Right kidney (tissue), 9 donors: ENCODE measurements at places on chromosomes 3 and 15.

- DNase-seq = no peak
Observed at GRCh38 chr3:152870027-152870426, 35.1 kb downstream of the P2RY1 start.

GRCh38 chr3:194959217-194959616 is 273.5 kb downstream of the FAM43A start:
- DNase-seq = no peak

DNA sequence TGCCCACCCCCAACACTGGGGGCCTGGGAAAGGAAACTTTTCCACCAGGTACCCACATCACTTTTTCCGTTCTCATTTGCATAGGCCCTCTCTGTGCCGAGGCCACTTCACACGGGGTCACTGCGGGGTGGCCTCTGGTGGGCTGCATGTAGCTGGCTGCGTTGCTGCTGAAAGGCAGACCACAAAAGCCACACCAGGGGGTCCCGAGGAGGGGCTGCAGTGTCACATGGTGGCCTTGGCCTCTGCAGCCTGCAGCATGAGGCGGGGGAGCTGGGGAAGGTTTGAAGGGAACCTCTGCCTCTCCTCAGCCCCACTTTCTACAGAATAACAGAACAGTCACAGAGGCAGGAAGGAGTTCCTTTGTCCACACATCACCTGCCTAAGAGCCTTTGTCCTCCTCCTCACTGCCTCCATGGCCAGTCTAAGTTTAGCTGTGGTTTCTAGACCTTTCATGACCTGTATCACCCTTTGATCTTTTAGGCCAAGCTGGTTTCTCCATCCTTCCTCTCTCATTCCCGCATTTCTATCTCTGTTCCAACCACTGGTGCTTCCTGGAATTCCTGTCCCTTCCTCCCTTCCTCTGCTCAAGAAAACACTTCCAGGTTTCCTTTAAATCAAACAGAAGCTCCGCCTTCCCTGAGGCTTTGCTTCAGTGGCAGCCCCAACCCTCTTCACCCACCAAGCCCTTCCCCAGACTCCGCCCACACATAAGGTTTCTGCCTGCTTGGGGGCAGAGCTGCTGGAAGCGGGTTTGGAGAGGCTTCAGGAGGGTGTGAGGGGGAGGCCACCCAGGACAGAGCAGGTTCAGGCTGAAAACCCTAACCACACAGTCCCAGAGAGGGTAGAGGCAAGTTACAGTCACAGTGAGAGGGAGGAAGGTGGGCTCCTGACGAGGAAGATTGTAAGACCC is 150.7 kb upstream of the TLE3 start:
- no peak for DNase-seq

DNA sequence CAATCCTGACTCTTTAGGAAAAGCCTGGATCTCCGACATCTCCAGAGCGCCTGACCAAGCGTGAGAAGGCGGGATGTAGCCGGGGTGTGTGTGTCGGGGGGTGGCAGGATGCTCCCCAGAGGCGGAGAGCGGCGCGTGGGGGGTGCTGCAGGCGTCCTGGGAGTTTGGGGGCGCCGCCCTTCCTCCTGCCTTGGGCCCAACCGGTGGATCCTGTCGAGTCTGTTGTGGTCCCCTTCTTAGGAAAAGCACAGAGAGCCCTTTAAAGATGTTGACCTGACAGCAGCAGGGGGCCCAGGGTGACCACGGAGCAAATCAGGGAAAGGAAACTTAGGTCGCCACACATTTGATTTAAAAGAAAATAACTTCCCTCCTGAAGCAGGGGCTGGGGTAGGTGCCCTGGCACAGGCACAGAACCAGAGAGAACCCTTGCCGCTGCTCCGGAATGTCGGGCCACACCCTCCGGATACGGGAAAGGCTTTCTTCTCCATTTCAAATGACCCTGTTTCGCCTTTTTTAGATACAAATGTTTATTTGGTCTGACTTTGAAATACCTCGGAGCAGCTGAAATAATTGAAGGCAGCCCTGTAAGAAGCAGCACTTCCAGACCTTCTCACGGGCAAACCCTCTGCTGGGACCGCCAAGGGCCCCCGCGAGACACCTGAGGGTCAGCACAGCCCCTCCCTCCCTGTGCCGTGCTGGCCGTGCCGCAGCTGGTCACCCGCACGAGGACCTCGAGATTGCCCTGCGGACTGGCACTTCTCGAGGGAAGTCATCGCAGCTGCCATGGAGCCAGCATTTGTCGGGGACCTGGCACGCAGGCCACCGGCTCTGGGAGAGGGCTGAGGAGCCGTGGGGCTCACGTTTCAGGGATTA is 102.9 kb upstream of the KLF13 start:
- DNase-seq = no peak

DNA sequence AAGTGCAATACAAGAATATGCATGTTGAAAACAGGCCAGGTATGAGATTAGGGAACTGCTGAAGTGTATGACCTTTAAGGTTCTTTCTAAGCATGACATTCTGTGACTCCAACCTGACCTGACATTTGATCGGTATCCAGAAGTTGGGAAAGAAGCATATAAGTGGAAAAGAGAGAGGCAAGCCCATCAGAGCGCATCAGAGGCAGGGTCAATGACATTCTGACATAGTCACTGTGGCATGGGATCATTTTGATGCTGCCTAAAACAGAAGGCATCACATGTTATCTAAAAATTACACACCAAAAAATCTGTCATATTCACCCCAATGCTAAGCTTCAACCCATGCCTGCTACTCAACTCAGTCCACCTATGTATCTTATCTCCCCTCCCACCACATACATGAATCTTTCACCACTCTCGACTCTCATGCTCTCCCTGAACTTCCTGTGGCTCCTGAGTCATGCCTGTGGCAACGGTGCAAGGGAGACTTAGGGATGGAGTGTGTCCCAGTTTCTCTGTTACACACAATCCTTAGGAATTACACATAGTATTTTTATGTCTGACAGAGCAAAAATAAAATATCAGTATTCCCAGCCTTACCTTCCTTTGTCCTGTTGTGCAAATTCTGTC is 20.5 kb upstream of the LRRN1 start:
- DNase-seq = no peak

- DNase-seq = no peak
Observed at GRCh38 chr3:50418850-50419249, 59.5 kb upstream of the TMEM115 start.

DNA sequence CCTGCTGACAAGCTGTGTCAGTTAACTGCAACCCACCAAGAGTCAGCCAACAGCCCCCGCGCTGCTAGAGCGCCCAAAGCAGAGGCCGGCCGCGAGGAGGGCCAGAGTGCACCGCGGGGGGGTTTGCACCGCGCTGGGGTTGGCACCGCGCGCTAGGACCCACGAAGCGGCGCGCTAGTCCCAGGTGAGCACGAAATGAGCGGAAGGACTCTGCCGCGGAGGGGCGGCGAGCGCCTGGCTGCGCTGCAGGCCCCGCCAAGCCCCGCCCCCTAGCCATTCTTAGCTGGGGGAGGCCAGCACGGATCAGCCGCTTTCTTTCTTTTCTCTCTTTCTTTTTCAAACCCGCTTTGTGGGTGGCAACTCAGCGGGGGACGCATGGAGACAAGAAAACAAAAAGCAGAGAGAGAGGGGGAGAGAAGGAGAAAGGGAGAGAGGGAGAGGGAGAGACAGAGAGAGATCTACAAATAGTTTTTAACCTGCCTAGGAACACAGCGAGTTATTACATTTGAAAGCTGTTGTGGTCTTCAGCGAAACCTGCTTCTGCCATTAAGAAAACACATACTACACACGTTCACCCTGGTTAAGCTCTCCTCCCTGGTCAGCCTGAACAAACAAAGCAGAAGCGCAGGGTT is 6.9 kb upstream of the FOXB1 start:
- DNase-seq = peak; percentile 79

- no peak for DNase-seq
Observed at GRCh38 chr15:61712129-61712759, 348.0 kb downstream of the VPS13C start.

DNA sequence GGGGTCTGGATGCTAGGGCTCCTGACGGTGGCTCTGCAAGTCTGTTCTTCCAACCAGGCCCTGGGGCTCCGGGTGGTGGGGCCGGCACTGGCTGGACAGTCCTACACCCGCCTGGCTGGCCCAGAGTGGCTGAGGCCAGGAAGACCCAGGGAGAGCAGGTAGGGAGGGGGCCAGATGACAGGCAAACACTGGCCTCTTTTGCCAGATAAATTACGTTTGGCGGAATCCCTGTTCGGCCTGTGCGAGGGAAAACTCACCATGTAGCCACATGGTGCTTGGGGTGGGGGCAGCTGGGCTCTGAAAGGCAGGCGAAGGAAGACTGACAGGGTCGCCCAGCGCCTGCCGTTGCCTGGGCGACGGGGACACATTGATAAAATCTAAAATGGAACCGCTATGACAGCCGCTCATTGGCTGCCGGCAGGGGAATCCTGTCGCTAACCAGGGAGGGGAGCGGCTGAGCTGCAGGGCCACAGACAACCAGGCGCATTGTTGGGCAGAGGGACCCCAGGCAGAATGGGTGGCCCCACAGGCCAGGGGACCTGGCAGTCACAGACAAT is 30.4 kb downstream of the IQSEC1 start:
- DNase-seq = no peak

- DNase-seq = no peak
Observed at GRCh38 chr3:173465112-173465511, 67.6 kb downstream of the NLGN1 start.

DNA sequence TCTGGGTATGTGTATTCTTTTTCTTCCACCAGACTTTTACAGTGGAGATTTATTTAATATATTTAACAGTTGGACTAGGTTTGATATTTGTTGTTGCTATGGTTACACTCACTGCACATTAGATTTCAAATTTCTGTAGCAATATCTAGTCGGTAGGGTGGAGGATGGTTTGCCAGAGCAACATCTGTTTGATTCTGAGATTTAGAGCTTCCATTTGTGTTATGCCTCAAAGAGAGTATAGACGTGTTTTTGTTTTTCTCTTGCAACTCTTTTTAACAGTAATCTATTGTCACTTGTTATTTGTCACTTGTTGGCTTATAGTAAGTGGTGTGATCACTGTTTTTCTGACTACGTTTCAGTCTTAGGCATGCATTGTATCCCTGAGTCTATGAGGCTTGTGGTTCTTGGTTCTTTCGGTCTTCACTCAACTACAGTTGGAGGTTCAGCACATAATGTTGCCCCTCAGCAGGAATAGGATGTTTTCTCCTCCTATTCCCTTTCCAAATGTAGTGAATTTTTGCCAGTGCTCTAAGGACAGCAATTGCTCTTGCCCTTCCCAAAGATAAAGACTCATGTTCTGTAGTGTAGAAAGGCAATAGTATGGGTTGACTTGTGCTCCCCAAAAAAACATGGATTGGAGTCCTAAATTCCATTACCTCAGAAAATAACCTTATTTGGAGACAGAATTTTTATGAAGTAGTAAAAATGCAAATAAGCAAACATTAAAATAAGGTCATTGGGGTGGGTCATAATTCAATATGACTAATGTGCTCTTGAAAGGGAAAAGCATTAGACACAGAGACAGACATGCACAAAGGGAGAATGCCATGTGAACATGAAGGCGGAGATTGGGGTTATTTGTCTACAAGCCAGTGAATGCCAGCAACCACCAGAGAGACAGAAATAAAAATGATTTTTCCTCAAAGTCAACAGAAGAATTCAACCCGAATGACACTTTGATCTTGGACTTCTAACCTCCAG is 692.1 kb downstream of the DIPK2A start:
- no peak for DNase-seq

DNA sequence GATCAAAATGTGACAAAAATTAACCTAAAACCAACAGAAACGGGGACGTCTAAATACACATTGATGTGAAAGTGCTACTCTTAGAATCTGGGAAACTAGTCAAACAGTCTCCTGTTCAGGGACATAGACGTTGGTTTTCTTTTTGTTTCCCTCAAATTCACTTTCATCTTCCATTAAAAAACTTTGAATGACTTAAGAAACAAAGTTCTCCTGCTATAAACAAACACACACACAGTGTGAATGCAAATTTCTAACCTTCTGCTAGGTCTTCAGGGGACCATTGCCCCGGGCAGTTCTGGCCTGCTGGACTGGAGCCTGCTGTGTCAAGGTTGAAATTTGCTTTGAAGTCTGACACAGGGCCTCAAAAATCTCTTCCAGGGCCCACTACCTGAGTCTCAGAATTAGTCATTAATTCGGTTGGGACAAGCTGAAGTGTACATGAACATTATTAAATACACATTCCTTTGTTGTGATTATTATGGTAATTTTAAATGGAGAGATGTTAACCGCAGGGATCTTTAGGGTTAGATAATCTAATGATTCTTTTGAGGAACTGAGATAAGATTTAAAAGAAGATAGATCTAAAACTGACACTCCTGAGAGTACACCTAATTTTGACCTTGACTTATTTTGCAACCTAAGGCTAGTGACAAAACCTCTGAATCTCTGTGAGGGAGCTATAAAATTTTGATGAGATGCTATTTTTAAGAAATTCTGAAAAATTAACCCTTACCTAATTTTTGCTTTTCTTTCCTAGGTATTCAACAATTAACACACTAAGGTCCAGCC is 1260.4 kb downstream of the ROBO1 start:
- peak; percentile 4 for DNase-seq

DNA sequence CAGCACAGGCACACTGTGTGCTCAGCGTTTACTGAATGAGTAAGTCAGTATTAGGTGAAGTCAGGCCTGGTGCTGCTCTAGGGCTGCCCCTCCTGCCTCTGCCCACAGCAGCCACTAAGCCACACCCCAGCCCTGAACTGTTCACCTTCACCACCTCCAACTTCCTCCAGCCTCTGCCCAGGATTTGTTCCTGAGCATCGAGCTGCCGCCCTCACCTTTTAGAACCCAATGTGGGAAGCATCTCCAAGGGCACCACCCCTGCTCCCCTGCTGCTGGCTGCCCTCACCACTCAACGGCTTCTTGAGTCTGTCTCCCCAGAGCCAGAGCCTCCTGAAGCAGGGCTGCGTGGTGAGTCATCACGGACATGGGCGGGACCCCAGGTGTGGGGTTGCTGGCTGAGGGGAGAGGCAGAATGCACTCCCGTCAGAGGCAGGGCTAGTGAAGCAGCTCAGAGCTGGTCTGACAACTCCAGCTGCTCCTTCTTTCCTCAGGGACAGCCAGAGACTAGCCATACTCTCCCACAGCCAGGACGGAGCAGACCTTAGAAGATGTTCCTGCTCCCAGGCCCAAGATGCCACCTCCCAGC is 5.8 kb downstream of the HYAL2 start:
- DNase-seq = no peak

GRCh38 chr3:169759256-169759655 is 5.6 kb downstream of the TERC start:
- no peak for DNase-seq

- DNase-seq = no peak
Observed at GRCh38 chr3:44318891-44319311, 19.7 kb upstream of the TCAIM start.

- no peak for DNase-seq
Observed at GRCh38 chr15:46251903-46252302, 617.1 kb downstream of the SQOR start.

GRCh38 chr3:177604181-177604580 is 406.9 kb upstream of the TBL1XR1 start:
- no peak for DNase-seq
